T-helper 1 cell (primary cell): ENCODE measurements at places on chromosomes 1 and 21.

- DNase-seq, result peak; percentile 10
Observed at GRCh38 chr1:210360852-210361477, 32.3 kb downstream of the HHAT start.

DNA sequence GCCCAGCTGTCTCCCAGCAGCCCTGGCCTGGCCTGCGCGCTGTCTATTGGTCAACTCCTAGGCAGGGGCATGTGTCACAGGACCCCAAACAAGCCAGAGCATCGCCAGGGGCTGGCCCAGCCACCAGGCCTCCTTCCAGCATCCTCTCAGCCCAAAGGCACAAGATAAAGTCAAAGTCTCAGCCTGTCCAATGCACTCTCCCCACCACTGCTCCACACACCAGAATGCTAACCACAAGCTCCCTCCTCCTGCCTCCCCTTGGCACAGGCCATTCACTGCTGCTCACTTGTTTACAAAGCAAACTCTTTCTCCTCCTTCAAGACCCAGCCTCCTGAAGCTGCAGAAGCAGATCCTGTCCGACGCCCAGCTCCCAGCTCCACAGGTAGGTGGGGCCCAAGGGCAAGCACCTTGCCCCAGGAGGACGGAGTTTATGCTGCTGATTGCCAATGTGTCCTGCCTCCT, 133.4 kb downstream of the DMRTB1 start:
- DNase-seq, result no peak

GRCh38 chr1:175188936-175189335, 3.6 kb downstream of the KIAA0040 start:
- peak; percentile 29 for DNase-seq

DNA sequence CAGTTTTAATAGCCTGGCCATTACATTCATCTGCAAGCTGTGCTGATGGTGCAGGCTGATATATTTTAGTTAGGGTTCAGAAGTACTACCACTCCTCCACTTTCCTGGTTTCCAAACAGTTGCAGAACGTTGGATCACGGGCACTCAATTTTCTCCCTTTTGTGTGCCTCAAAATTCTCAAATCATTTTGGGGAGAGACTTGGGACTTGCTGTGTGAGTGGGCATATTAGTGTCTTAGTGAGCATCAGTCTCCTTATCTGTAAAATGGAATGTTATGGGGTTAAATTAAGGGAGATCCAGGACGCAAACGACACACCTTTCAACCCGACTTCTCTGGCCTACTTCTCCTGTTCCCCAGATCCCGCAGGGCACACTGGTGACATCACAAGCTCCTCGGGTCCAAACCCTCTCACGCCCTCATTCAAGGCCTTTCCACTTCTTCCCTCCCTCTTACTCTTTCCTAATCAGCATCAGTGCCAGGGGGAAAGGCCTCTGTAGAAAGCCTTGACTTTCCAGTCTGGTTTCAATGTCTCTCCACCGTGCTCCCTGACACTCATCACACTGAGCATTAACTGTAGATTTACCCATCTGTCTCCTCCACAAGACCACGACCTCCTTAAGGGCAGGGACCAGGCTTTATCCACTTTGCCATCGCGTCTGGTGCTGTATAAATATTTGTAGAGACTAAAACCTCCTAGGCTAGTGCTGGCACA, 1.2 kb downstream of the PIGP start:
- DNase-seq, result no peak

GRCh38 chr1:229238674-229239415, 32.1 kb upstream of the RAB4A start:
- no peak for DNase-seq

DNA sequence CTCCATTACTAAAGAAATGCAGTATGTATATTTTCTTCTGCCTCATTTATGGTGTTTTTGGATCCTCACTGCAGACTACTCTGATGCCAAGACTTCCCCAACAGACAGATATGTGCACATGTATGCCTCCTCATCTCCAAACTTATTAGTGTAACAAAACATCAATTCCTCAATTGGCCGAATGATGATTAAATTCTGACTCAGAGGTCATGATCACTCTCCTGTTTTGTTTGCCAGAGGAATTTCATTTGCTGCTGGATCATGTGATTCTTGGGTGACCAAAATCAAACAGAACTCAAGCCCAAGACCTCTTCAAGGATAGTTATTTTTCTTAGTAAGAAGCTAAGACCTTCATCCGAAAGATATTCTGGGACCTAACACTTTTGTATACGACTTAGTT, 227.6 kb downstream of the LMO4 start:
- DNase-seq, result no peak

GRCh38 chr1:39128959-39129358, 75.5 kb upstream of the MACF1 start:
- no peak for DNase-seq

- no peak for DNase-seq
Observed at GRCh38 chr1:223827193-223827663, 18.5 kb downstream of the TP53BP2 start.

DNA sequence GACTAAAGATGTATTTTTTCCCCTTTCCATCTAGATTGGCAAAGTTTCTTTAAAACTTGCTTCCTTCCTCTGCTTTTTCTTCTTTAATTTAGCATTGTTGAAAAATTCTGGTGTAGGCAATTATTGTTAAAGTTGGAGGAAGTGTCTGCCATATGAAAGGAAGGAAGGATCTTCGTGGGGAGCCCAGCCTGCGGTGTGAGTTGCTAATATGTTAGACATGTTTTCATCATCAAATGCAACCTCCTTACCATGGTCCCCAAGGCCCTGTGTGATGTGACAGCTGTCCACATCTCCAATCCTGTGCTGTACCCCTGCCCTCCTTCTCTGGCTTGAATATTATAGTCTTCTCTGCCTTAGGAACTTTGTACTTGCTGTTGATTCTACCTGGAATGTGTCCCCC, 81.0 kb upstream of the ZBTB18 start:
- DNase-seq, result no peak

DNA sequence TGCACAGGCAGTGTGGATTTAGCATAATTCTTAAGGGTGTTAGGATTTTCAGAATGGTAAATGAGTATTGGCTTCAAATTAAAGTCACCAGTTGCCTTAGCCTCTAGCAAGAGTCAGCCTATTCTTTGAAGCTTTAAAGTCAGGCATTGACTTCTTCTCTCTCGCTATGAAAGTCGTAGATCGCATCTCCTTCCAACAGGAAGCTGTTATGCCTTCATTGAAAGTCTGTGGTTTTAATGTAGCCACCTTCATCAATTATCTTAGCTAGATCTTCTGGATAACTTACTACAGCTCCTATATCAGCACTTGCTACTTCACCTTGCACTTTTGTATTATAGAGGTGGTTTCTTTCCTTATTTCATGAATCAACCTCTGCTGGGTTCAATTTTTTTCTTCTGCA, 320.2 kb downstream of the PTPRC start:
- no peak for DNase-seq

DNA sequence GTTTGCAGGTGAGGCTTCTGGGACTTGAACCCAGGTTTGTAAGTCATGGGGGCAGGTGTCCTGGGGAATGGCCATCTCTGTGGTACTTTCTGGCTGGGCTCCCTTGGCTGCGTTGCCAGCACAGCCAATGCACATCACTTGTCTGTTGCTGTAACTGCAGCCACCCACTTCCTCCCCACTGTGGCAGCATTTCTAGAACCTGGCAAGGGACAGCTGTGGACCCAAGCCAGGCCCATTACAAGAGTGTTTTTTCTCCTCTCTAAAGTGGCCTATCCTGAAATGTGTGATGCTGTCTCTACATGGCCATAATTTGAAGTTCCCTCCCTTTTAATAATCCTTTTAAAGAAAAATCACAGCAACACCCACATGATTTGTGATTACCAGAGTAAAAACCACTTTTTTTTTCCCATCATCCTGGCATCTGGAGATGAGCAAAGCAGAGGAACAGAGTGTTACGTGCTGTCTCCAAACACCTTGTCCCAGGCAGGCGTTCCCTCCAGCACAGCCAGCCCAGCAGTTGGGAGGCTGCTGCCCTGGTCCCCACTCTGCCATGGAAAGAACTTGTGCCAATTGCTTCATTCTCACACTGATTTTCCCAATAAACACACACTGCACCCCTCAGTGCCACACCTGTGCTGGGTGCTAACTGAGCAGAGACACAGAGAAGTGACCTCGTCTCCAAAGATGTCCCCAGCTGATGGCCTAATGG, 360.6 kb upstream of the USP24 start:
- no peak for DNase-seq

DNA sequence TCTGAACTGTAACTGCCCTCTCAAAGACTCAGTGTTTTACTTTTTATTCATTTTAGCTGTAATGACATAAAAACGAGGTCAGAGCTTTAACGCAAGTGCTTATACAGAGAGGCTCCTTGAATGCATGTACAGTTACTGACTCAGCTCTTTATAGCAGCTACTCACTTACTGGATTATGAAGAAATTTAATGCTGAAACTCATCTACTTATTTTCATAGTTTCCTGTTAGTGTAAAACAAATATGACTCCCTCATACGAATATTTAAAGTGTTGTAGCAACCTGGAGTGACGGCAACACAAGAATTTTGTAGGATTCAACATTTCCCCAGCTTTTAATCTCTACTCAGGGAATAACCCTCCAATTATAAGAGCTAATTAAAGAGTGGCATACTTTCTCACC, 32.7 kb downstream of the ADSS2 start:
- DNase-seq, result no peak

GRCh38 chr1:24849672-24850295, 80.3 kb downstream of the RUNX3 start:
- no peak for DNase-seq

GRCh38 chr21:44969931-44970755, 30.3 kb downstream of the SLX9 start:
- DNase-seq, result no peak

GRCh38 chr1:231715816-231716722, 89.5 kb downstream of the DISC1 start:
- DNase-seq, result no peak

GRCh38 chr1:2300004-2300771, 72.1 kb downstream of the SKI start:
- peak; percentile 89 for DNase-seq

GRCh38 chr1:70210820-70211219, 5.4 kb upstream of the LRRC40 start:
- no peak for DNase-seq

DNA sequence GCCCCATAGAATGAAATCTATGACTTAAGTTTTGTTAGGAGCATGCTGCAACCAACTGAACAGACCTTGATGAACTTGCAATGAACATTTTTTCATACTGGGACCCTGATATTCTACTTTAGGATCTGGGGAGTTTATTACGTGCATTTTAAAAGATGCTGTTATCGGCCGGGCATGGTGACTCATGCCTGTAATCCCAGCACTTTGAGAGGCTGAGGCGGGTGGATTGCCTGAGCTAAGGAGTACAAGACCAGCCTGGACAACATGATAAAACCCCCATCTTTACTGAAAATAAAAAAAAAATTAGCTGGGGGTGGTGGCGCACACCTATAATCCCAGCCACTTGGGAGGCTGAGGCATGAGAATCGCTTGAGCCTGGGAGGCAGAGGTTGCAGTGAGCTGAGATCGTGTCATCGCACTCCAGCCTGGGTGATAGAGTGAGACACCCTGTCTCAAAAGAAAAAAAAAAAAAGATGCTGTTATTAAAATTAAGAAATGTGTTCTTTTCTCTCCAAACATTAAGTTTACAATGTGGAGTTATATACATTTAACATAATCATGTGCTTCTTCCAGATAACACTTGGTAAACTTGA, 7.1 kb downstream of the MPZL1 start:
- no peak for DNase-seq

- no peak for DNase-seq
Observed at GRCh38 chr1:34928699-34929496, 552 bp downstream of the DLGAP3 start.

DNA sequence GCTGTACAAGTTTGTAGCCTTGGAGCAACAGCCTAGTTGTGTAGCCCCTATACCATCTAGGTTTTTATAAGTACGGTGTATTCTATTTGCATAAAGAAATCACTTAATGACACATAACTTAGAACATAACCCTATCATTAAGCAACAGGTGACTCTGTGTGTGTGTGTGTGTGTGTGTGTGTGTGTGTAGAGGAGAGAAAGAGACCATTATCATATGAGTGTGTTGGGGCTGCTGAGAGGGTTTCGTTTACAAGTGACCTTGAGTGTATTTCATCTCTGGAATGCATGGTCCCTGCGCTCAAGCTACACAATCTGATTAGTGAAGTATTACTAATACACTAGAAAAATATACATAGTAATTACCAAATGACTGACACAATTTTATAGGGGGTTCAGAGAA, 115.1 kb downstream of the RABGAP1L start:
- no peak for DNase-seq

DNA sequence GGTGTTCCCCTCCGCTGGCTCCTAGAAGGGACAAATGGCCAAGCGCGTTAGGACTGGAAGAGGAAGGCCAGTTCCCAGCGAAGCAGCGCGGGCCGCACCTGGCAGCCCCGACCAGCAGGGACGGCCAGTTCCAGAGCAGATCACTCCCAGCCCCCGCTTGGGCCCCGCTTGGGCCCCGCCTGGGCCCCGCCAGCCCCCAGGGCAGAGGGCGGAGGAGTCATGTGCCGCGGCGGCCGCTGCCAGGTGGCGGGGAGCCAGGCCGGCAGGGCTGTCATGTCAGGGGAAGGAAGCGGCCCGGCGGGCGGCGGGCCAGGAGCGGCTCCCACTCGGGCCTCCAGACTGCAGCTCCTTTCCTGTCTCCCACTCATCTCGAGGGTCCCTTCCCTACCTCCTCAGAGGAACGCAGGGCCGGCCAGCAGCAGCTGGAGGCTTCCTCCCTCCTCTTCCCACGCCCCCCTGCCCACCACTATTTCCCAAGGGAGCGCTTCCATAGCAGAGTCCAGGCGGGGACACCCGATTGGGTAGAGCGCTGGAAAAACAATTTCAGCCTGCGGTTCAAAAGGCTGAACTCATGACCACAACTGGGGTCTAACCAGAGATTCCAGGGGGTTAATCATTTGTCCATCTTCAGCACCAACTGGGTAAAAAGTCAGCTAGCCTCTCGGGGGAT, 16.5 kb downstream of the ZNF697 start:
- no peak for DNase-seq
